Stimulated activated CD4-positive, alpha-beta T cell treated with anti-CD3 and anti-CD28 coated beads, Interleukin-15, amount 100 ng/mL, for 1 hour (primary cell): ENCODE measurements at places on chromosomes 2 and 18.

DNA sequence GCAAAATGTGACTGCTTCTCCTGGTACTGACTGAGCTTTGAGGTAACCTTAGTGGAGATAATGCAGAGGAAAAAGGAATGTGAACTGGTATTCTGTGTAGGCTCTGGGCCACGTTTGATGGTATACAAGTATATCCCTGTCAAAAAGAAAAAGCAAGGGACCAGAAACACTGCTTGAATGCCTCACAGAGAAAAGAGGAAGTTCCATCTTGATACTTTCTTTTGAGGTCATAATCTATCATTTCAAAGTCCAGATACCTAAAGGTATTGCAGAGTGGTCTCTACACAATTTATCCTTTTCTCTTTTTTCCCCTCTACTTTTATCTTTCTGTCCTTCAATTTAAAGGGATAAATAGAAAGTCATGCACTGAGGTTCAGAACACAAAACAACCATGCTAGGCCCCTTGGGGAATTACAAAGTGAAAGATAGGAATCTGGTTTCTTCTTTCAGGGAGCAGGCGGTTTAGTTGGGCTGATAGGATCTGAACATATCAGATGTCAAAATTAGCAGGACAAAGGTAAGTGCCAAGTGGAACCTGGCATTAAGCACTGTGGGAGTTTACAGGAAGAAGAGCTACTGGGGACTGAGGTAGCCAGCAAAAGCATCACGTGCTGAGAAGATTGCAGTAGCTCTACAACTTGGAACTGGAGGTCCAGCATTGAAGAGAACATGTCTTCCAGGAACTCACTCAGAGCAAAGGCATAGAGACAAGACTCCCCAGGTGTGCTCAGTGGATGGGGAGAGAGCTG, 121.2 kb downstream of the LYPD6 start:
- DNase-seq, result no peak

GRCh38 chr2:201105759-201106158, 10.2 kb upstream of the CFLAR start:
- no peak for DNase-seq

DNA sequence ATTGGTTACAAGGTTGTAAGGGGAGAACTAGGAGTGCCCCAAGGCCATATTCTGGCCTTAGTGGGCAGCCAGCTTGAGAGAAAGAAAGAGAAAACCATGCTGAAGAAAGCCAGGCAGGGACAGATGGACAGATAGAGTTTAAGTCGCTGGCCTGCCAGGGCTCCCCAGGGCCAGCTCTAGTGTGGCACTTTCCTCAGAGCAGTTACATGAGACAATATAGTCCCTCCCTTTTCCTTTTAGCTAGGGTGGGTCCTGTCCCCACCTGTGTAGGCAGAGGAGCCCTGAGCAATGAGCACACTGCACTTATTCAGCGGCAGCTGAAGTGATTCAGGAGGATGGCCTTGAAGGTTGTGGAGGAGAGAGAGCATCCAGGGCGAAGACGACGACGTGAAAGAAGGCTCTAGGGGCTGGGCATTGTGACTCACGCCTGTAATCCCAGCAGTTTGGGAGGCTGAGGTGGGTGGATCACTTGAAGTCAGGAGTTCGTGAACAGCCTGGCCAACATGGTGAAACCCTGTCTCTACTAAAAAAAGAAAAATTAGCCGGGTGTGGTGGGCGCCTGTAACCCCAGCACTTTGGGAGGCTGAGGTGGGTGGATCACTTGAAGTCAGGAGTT, 152.0 kb upstream of the SLC1A4 start:
- DNase-seq, result no peak

- no peak for DNase-seq
These were observed 166.6 kb upstream of the SETBP1 start for GRCh38 chr18:44514106-44514505.

- no peak for DNase-seq
These were observed 13.0 kb upstream of the SLC9A2 start for GRCh38 chr2:102606353-102606752.

GRCh38 chr2:197089655-197090054, 163.1 kb upstream of the PGAP1 start:
- DNase-seq, result no peak
